ENCODE measurements at places on chromosomes 12 and 14. TPM values are rescaled to one million over a fixed set of nuclear protein-coding genes. Genes with fewer than 3 reads are reported as not detected.

DNA sequence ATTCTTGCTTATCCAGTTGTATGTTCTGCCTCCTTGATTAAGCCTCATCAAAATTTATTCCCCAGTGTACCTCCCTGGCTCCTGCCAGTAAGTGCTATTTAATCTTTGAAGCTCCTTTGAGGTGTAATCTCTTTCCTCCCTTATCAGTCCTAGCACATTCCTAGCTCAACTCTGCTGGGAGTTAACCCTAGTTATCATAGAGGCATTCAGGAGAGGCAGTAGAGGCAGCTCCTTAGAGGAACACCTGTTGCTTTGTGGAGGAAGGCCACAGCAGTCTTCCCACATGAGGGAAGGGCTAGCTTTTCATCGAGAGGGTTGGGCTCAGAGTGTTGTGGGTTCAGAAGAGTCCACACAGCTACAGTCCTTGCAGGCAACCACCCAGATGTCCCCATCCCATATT is 182.4 kb upstream of the ARID2 start:
- DNase-seq = no peak

- DNase-seq = no peak
Observed at GRCh38 chr12:131815131-131815530, 13.1 kb upstream of the MMP17 start.

GRCh38 chr14:103551338-103551762 is 11.1 kb downstream of the BAG5 start:
- DNase-seq = no peak

- peak; percentile 53 for DNase-seq
Observed at GRCh38 chr14:20998674-20999366, at the start of gene SLC39A2. Gene SLC39A2 (plus strand): TSS chr14:20999293. CDS start chr14:20999447, 154 bp downstream.

- no peak for DNase-seq
Observed at GRCh38 chr12:2282318-2282717, 229.5 kb downstream of the CACNA1C start.

- peak; percentile 10 for DNase-seq
Observed at GRCh38 chr12:43988838-43989560, 153.1 kb downstream of the TMEM117 start.

- DNase-seq = no peak
Observed at GRCh38 chr12:66879409-66879808, 200.5 kb upstream of the GRIP1 start.

RNF212B gene
- not detected for total RNA-seq

IKZF4 gene
- total RNA-seq = 2.2 TPM

KRT85 gene
- not detected for total RNA-seq

TRHDE gene
- total RNA-seq = not detected

Data from LHCN-M2 (cell line).